ENCODE measurements at places on chromosomes 1 and 21.
A peak's percentile ranks its signal among the peaks of the same experiment; 100 is the strongest.

GRCh38 chr1:12294076-12294475 lies 64.2 kb downstream of the VPS13D start:
- DNase-seq = no peak

GRCh38 chr1:160169553-160170399 lies 18.4 kb downstream of the ATP1A4 start:
- DNase-seq = peak; percentile 47

GRCh38 chr1:70672442-70672888 lies 261.4 kb downstream of the CTH start:
- DNase-seq = no peak

- DNase-seq = no peak
These were observed 115.0 kb downstream of the TTLL7 start for GRCh38 chr1:83883979-83884378.

GRCh38 chr1:60942291-60942690 lies 140.1 kb upstream of the NFIA start:
- no peak for DNase-seq

- DNase-seq = no peak
These were observed 8.6 kb upstream of the CNIH3 start for GRCh38 chr1:224607188-224608148.

DNA sequence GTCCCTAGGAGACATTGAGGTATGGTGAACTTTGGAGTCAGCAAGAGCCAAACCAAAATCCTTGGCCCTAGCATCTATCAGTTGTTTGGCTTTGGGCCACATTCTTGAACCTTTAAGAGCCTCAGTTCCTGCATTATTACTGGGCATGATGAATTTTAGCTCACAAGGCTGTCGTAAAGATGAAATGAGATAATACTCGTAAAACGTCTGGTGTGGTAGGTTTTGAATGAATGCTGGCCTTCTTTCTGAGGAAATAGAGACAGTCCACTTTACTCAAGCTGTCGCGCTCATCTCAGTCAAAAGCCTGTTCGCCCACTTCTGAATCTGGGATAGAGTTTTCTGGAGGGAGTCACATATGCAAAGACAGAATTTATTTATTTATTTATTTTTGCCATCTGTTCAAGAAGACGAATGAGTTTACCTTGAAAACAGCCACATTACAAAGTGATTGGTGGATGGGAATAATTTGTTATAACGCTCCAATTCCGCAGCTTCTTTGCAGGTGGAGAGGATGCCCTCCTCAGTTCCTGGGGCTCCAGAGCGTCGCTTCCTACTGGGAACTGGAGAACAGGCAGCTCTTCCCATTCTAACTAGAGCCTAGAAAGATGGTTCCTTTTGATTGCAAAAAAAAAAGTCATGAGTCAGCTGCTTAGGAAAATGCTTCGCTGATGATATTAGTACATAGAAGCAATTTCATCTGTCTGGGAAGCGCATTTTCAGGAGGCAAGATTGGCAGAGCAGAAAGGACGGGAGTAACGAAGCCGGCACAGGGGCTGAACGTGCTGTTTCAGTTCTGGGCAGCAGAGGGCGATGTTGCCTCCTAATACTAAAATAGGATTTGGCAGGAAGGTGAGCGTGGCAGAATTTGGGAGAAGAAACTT lies 49.9 kb upstream of the CYP2J2 start:
- peak; percentile 37 for DNase-seq

DNA sequence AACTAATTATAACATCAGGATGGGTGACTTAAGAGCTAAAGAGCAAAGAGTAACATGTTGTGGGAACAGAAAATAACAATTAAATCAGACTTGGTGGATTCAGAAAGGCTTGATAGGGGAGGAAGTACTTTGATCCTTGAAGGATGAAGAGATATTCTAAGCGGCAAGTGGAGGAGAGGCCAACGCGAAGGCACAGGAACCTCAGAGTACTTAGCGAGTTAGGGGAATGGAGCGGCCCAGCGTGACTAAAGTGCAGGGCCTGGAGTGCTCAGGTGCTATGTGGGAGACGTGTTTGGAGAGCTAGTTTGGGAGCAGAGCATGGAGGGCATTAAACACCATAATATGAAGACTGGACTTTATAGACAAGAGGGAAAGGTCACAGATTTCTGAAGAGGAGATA lies 64.3 kb downstream of the ADCY10 start:
- DNase-seq = no peak

GRCh38 chr1:153977250-153978240 lies at the start of gene JTB:
JTB (minus strand) TSS chr1:153977674; CDS start chr1:153977252, 422 bp downstream.
- DNase-seq = peak; percentile 91

DNA sequence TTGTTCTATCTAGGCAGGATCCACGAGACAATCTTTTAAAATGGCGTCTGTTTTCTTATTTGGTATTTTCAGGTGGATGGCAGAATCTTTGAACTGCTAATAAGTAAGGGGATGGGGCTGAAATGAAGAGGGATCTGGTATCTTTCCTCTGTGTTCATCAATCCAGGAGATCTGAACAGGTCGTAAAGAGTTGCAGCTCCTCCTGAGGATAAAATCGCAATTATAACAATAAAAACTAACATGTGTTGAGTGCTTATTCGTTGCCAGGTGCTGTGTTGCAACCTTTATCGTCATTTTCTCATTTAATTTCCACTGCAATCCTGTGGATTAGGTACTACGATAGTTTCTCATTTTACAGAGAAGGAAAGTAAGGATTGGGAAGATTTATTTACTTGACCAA lies 134.6 kb upstream of the DPYD start:
- DNase-seq = no peak

DNA sequence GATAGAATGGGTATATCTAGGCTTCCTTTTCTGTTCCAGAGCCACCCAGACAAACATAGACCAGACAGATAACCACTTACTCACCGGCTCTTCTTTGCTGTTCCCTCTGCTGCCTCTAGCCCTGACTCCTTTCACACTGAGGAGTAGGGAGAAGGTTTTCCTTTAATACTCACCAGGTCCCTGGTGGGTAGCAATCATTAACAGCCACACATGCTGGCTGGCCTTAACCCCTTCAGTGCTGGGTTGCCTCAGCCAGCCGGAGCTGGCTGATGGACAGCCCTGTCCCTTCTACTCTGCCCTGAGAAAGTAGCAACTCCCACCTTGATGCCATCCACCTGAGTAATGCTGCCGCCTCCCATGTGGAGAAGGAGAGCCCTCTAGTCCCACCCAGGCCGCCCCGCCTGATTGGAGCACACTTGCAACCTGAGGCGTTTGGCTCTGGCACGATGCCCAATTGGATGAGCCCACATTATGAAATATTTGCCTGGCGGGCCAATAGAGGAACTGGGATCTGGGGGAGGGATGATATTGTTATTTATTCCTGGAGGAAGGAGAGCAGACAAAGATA lies 71.6 kb downstream of the PLEKHA6 start:
- no peak for DNase-seq

DNA sequence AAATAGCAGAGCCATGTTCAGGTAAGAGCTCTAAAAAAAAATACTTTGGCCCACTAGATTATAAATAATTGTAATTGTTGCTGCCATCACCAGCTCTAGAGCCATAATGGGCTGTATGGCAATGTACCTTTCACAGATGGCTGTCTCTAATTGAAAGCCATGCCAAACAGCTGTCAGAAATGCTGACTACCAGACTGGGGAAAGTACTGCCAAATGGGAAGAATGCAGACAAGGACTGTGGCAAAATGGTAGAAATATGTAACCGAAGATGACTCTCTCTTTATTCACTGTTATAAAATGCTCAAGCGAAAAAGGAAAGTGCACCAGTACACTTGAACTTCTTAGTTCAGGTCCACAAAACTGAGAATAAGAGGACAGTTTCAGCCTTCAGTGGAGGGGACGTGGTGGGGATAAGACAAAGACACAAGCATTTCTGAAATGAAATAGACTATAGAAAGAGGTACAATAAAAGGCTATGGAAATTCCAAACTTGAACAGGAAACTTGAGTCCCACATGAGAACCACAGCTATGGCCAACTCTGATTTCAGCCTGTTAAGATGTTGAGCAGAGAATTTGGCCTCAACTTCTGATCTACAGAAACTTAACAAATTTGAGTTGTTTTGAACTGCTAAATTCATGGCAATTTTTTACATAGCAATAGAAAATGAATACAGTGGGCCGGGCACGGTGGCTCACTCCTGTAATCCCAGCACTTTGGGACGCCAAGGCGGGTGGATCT lies 46.5 kb upstream of the LPGAT1 start:
- DNase-seq = no peak

DNA sequence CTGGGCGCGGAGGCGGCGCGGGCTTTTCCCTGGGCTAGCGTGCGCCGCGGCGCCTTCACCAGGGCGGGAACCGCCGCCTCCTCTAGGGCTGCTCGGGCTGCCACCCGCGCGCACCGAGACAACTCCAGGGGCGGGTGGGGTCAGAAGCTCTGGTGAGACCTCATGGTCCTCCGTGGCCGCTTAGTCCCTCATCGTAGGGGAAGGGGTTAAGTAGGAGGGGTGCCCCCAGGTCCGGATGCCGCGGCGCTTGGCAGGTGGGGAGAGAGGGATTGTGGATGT lies 559 bp downstream of the SERTAD4 start:
- DNase-seq = no peak

- no peak for DNase-seq
These were observed 1.3 kb downstream of the CRYZ start for GRCh38 chr1:74731399-74732052.

DNA sequence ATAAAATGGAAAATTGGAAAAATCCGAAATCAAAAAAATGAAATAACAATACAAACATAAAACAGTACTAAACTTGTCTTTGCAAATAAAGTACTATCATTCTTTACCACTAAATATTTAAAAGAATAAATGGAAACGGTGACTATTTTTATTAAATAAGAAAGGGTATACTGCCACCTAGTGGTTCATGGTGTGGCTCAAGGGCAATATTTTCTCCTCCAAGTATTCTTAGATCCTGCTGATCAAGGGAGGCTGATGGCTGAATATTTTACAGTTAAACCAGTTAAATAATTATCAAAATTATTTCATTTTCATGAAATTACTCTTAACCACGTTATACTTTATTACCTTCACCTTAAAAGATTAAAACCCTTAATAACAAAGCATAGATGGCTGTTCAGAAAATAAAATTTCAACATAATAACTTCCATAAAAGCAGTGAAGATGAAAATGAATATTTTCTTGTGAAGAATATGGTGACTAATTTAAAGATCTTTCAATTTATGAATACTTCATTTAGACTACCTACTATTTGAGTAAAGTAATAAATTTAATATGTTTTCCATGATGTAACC lies 1793.9 kb downstream of the NCAM2 start:
- DNase-seq = peak; percentile 40

GRCh38 chr1:85224734-85225623 lies 24.2 kb upstream of the SYDE2 start:
- DNase-seq = no peak

- no peak for DNase-seq
These were observed 111.5 kb downstream of the CNIH3 start for GRCh38 chr1:224727351-224728289.

DNA sequence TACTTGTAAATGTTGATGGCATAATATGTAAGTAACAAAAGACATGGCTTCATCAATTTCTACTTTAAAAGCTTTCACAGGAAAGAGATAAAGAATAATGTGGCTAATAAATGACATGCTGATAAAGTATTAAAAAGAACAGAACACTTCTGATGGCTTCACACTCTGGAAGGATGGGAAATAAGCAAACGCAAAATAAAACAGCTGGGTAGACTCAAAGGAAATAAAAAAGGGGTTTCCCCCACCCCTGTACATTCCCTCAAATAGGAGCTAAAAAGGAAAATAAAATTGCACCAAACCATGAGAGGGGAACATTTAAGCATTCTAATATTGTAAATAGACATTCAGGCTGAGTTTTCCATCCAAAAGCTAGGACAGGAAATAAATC lies 27.0 kb upstream of the DYRK1A start:
- DNase-seq = no peak

- DNase-seq = no peak
These were observed 40.3 kb downstream of the ACBD6 start for GRCh38 chr1:180462102-180462501.

DNA sequence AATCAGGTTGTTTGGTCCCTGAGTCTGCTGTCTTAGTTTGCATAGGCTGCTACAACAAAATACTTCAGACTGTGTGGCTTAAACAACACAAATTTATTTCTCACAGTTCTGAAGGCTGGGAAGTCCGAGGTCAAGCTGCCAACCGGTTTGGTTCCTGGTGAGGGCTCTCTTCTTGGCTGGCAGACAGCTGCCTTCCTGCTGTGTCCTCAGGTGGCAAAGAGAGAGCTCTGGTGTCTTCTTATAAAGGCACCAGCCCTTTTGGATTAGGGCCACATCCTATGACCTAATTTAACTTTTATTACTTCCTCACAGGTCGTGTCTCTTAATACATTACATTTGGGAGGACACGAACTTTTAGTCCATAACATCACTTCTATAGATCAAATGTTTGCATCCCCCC lies 89.6 kb upstream of the CD34 start:
- DNase-seq = no peak

GRCh38 chr1:64922336-64922735 lies 44.0 kb downstream of the JAK1 start:
- DNase-seq = peak; percentile 28

DNA sequence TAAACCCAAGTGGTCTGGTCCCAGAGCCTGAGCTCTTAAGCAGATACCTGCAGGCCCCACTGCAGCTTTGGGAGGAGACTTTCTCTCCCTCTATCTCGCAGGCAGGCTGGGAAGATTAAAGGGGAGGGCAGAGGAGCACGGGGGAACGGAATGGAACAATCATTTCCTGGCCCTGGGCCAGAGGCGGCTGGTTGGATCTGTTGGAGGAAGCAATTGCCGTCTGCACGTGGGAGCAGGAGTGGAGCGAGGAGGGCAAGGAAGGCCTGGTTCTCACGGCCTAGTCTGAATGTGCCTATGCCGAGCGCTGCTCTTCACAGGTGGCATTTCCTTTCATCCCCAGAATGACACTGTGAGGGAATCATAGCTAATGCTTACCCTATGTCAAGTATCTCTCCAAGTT lies 23.7 kb downstream of the NKAIN1 start:
- no peak for DNase-seq

DNA sequence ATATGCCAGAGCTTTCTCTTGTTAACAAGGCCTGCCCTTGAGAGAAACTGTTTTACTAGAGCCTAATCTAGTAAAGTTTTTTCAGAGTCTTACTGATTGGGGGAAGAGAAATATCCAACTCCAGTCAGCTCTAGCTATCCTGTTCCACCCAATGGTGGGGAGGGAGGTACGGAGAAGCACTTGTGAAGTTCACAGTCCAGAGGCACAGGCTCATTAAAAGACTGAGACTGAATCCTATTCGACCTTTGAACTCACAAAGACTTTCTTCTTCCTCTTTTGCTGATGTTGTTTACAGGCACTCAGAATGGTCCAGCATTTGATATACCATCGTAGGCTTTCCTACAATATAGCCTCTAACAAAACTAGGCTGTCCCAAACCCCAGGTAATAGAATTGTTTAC lies 15.5 kb upstream of the SFT2D2 start:
- DNase-seq = no peak

GRCh38 chr1:66739401-66740157 lies 12.7 kb upstream of the DYNLT5 start:
- DNase-seq = no peak

- DNase-seq = no peak
These were observed 70.4 kb upstream of the SAMSN1 start for GRCh38 chr21:14616380-14617039.

DNA sequence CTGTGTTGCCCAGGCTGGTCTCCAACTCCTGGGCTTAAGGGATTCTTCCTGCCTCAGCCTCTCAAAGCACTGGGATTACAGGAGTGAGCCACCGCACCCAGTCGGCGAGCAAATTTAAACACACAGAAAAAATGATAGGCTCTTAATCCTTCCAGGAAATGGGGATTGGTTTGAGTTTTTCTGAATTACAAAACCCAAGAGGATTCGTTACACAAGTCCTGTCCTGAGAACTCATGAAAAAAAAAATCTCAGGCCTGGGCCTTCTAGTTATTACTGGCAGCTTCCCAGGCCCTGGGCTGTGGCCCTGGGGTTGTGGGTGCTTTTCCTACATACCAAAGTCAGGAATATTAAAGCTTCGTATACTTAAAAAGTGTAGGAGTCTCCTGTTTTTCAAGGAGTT lies 6.3 kb upstream of the IFNGR2 start:
- no peak for DNase-seq
